ENCODE measurements at places on chromosomes 6 and 20. TPM values are rescaled to one million over a fixed set of nuclear protein-coding genes. Genes with fewer than 3 reads are reported as not detected.

ABCF1 gene
- 54.4 TPM for total RNA-seq

BPIFA3 gene
- not detected for total RNA-seq

IMPG1 gene
- 0.74 TPM for total RNA-seq

SYNDIG1 gene
- total RNA-seq, result 1.7 TPM

SPEF1 gene
- total RNA-seq, result 1.6 TPM

ATAT1 gene
- 11.2 TPM for total RNA-seq

TOX2 gene
- not detected for total RNA-seq

PDSS2 gene
- total RNA-seq, result 12.3 TPM

CST1 gene
- 0.39 TPM for total RNA-seq

GRCh38 chr20:53959911-53960578, 110.3 kb downstream of the BCAS1 start:
- no peak overlapping the region for H3K4me3 ChIP-seq
- no peak overlapping the region for H3K27ac ChIP-seq
- no peaks in the 10 kb centered on the region for H3K27me3 ChIP-seq
- H3K4me1 ChIP-seq, result no peaks in the 10 kb centered on the region
- no peaks in the 10 kb centered on the region for H3K36me3 ChIP-seq
- peak; percentile 50 for DNase-seq

DNA sequence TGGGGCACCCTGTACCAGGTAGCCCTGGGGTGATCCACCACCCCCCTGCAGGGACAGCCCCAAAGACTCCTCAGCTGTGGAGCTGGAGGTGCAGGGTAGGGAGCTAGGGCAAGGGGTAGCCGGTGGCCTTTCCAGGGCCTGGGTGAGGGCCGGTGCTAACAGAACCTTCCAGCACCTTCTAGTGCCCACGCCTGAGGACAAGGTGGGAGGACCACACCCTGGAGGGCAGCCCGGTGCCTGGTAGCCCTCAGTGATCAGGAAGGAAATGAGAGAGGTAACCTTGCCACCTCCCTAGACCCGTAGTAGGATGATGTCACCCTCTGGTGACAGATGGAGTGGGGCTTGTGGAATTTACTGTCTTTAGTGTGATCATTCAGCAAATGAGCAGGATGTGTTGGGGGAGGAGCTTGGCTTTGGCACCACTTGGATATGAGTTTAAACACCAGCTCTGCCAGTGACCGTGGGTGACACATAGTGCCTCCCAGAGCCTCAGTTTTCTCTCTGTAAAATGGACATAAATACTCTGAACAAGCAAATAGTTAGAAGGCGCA, 187.7 kb downstream of the NFATC2 start:
- H3K27me3 ChIP-seq, result no peaks in the 10 kb centered on the region
- H3K4me1 ChIP-seq, result no peaks in the 10 kb centered on the region
- no peak overlapping the region for H3K27ac ChIP-seq
- no peaks in the 10 kb centered on the region for H3K36me3 ChIP-seq
- DNase-seq, result no peak

- no peaks in the 10 kb centered on the region for H3K36me3 ChIP-seq
- H3K4me3 ChIP-seq, result no peak overlapping the region
- no peaks in the 10 kb centered on the region for H3K4me1 ChIP-seq
- no peaks in the 10 kb centered on the region for H3K27me3 ChIP-seq
Measured at GRCh38 chr6:134389129-134389528, 71.2 kb upstream of the SGK1 start.

GRCh38 chr6:166630462-166630861, 3.4 kb upstream of the RPS6KA2 start:
- H3K27ac ChIP-seq, result no peak overlapping the region
- no peaks in the 10 kb centered on the region for H3K36me3 ChIP-seq
- H3K27me3 ChIP-seq, result peaks cover 28% of the 10 kb centered on the region

DNA sequence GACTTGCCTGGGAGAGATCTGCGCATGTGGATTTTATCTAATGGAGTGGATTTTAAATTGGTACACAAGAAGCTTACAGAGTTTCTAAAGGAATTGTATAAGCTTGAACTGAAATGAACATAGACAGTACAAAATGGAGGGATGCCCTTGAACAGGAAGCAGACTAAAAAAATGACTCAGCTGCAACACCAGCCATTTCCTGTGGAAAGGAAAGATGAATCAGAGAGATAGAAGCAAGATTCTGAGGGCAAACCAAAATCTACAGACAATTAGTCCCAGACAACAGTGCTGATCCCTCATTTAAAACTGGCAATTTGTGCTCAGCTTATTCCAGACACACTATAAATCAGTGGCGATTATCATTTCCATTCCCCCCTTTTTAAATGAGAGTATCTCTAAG, 114.6 kb upstream of the TCF21 start:
- DNase-seq, result peak; percentile 63
- H3K36me3 ChIP-seq, result no peaks in the 10 kb centered on the region
- H3K4me3 ChIP-seq, result no peak overlapping the region

- no peak overlapping the region for H3K27ac ChIP-seq
- H3K27me3 ChIP-seq, result no peaks in the 10 kb centered on the region
- H3K4me3 ChIP-seq, result no peak overlapping the region
- DNase-seq, result no peak
Measured at GRCh38 chr6:139640921-139641320, 266.5 kb upstream of the CITED2 start.

GRCh38 chr6:99745651-99746050, 139.0 kb downstream of the PRDM13 start:
- peak; percentile 6 for DNase-seq
- no peak overlapping the region for H3K4me3 ChIP-seq
- H3K27me3 ChIP-seq, result peaks cover 43% of the 10 kb centered on the region
- H3K36me3 ChIP-seq, result no peaks in the 10 kb centered on the region
- H3K4me1 ChIP-seq, result no peaks in the 10 kb centered on the region
- no peak overlapping the region for H3K27ac ChIP-seq

DNA sequence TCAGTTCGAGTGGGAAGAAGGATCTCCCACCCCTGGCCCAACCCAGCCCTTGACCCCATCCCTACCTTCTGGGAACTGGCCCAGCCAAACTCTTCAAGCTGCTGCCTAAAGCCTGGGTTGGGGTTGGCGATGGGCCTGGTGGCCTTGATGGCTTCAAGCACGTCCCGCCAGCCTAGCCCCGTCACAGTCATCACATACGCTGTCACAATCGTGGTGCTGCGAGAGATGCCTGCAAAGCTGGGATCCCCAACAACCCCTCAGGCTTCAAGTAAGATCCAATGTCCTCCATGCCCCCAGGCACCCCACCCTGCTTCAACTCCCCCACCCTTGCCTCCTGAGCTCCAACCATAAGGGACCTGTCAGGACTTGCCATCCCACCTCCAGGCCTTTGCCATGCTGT, 7.8 kb downstream of the DUSP15 start:
- H3K36me3 ChIP-seq, result no peaks in the 10 kb centered on the region
- H3K4me3 ChIP-seq, result no peak overlapping the region
- peaks cover 5% of the 10 kb centered on the region for H3K4me1 ChIP-seq
- no peak for DNase-seq
- no peak overlapping the region for H3K27ac ChIP-seq

DNA sequence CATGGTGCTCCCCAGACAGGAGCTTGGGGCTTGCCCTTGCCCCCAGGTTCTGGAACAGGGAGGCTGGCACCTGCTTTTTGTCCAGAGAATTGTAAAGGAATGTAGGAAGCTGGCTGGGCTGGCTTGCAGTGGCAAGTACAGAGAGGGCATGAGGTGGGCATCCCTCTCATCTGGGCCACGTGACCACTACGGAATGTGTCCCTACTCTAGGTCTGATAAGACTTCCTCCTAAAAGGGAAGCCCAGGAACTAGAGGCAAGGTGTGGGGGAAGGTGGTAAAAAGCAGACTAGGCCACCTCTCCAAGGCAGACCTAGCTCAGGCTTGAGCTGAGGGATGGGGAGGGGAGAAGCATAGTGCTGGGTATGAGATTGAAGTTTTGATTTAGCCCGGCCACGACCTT, 38.8 kb downstream of the UNC5CL start:
- peaks cover 33% of the 10 kb centered on the region for H3K4me1 ChIP-seq
- H3K27ac ChIP-seq, result no peak overlapping the region
- H3K36me3 ChIP-seq, result no peaks in the 10 kb centered on the region
- no peak overlapping the region for H3K4me3 ChIP-seq
- H3K27me3 ChIP-seq, result no peaks in the 10 kb centered on the region
- DNase-seq, result no peak

GRCh38 chr6:15843226-15843625, 180.4 kb upstream of the DTNBP1 start:
- no peak for DNase-seq
- no peak overlapping the region for H3K27ac ChIP-seq
- no peaks in the 10 kb centered on the region for H3K36me3 ChIP-seq
- peaks cover 31% of the 10 kb centered on the region for H3K4me1 ChIP-seq

- no peaks in the 10 kb centered on the region for H3K27me3 ChIP-seq
- H3K4me3 ChIP-seq, result no peak overlapping the region
- no peak overlapping the region for H3K27ac ChIP-seq
- no peak for DNase-seq
- no peaks in the 10 kb centered on the region for H3K36me3 ChIP-seq
- no peaks in the 10 kb centered on the region for H3K4me1 ChIP-seq
Measured at GRCh38 chr6:169803816-169804340, 52.5 kb downstream of the ERMARD start.

DNA sequence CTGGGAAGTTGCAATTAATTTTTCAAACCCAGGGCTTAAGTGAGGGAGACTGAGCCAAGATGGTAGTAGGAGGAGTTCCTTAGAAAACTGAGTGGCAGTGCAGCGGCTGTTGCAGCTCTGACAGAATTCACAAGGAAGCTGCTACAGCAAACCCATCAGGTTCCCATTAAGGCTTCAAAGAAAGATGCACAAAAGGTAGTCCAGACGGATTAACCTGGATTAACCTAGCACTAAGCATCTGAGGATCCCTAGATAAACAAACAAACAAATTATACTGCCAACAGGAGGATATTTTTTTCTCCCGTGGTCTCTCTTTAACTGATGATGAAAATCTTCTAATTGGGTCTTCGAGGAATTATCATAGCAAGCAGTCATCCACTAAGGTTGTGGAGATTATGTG, 5.2 kb downstream of the TENT5A start:
- H3K27ac ChIP-seq, result peak overlapping the region; percentile 7
- no peaks in the 10 kb centered on the region for H3K36me3 ChIP-seq
- no peak for DNase-seq
- no peaks in the 10 kb centered on the region for H3K27me3 ChIP-seq
- peaks cover 14% of the 10 kb centered on the region for H3K4me1 ChIP-seq
- no peak overlapping the region for H3K4me3 ChIP-seq

- peak overlapping the region; percentile 17 for H3K4me3 ChIP-seq
- peak; percentile 74 for DNase-seq
Measured at GRCh38 chr6:53651205-53651763, 14.3 kb downstream of the KLHL31 start.

GRCh38 chr6:82017288-82017687, 230.3 kb downstream of the IBTK start:
- H3K36me3 ChIP-seq, result no peaks in the 10 kb centered on the region
- no peak overlapping the region for H3K27ac ChIP-seq
- no peaks in the 10 kb centered on the region for H3K27me3 ChIP-seq
- H3K4me1 ChIP-seq, result no peaks in the 10 kb centered on the region
- peak; percentile 86 for DNase-seq

DNA sequence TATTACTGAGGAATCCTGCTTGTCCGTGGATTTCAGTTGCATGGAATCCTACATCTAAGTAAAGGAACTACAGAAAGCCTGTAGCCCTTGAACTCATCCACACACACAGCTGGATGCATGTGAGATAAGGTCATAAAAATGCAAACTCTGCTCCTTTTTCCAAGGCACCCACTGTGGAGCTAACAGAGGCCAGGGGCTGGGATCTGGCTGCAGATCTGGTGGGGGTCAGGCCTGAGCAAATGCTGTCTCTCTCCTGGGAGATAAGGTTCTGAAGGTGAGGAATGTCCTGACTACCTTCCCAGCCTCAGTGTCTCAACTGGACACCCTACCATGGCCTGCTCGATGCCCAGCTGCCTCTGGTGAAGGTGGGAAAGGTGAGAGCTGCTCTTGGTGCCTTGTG, 321.5 kb downstream of the LRFN2 start:
- no peak overlapping the region for H3K4me3 ChIP-seq
- DNase-seq, result no peak
- H3K36me3 ChIP-seq, result no peaks in the 10 kb centered on the region
- H3K4me1 ChIP-seq, result no peaks in the 10 kb centered on the region

DNA sequence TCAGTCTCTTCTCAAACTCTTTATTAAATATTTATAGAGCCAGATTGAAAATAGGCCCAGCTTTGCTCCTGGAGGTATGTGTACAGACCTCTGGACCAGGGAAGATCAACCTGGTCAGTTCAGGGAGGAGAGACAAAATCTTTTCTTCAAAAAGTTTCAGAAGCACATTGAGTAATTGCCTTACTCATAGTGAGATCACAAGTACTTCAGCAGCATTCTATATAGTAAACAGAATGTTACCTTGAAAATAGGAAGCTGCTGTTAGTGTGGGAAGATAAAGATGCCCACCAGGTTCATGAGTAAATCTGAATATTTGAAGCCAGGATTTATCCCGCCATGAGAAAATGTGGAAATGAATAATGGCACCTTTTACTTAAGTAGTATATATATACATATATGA, 665.9 kb upstream of the CITED2 start:
- no peaks in the 10 kb centered on the region for H3K36me3 ChIP-seq
- H3K4me3 ChIP-seq, result no peak overlapping the region
- H3K27ac ChIP-seq, result no peak overlapping the region
- H3K4me1 ChIP-seq, result peaks cover 5% of the 10 kb centered on the region

- peaks cover 15% of the 10 kb centered on the region for H3K27me3 ChIP-seq
- no peak overlapping the region for H3K4me3 ChIP-seq
- H3K36me3 ChIP-seq, result no peaks in the 10 kb centered on the region
- H3K4me1 ChIP-seq, result no peaks in the 10 kb centered on the region
- no peak for DNase-seq
- no peak overlapping the region for H3K27ac ChIP-seq
Measured at GRCh38 chr20:57866250-57867106, 156.7 kb upstream of the PMEPA1 start.

DNA sequence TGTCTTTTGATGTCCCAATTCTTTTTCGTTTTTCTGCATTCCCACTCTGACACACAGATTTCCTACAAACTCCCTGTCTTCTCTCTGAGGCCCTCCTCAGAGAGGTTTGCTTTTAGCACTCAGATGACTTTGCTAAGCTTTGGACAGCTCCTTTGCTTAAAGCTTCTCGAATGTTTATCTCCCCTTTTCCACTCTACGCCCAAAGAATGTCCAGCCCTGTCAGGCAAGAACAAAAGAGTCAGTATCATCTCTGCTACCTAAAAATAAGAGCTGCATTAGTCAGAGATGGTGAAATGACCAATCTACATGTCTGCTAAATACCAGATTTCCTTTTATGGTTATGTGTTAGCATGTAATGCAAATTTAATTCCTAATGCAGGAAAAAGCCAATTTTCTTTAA, 56.8 kb downstream of the PREP start:
- H3K27me3 ChIP-seq, result no peaks in the 10 kb centered on the region
- peak; percentile 70 for DNase-seq
- no peak overlapping the region for H3K4me3 ChIP-seq
- H3K4me1 ChIP-seq, result peaks cover 18% of the 10 kb centered on the region
- H3K27ac ChIP-seq, result peak overlapping the region; percentile 78

GRCh38 chr6:14129575-14129974, 12.0 kb downstream of the CD83 start:
- no peak overlapping the region for H3K27ac ChIP-seq
- H3K4me3 ChIP-seq, result no peak overlapping the region
- peak; percentile 77 for DNase-seq
